ENCODE measurements at places on chromosomes 1 and 21.

GRCh38 chr1:177172866-177173265 lies 2.1 kb downstream of the BRINP2 start:
- no peak for DNase-seq

DNA sequence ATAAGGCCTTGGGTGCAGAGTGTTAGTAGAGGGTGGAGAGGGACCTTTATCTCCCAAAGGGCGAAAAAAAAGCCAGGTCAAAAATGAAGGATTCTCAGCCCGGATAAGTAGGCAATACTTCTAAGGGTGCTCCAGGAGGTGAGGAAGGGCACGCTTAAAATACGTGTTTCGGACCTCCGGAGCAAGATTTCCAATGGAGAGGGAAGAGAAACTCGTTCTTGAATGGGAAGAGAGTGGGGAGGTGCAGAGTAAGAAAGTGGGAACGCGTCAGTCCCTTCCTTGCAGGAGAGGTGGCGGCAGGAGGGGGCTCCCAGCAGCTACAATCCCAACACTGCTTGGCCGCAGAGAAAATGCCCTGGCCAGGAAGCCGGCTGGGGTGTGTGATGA lies 581 bp downstream of the EFCAB14 start:
- no peak for DNase-seq

- no peak for DNase-seq
Measured at GRCh38 chr1:11044086-11044848, 2.8 kb downstream of the MASP2 start.

GRCh38 chr1:33099290-33100118 lies 18.6 kb downstream of the AZIN2 start:
- peak; percentile 33 for DNase-seq

DNA sequence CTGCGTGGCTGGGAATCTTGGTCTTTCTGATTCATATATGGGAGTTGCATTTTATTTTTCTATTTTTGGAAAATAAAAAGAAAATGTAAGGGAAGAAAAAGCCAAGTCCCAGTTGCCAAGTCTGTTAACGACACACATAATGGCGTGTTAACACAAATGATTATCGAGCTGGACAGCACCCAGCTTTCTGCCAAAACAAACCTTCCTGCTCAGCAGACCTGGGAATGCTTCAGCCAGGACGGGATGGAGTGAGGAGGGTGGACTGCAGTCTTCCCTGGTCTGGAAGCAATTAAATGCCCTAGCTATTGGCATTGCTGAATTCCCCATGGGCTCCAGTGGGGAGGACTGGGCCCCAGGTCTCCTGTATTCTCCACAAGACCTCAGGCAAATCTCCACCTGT lies 184.2 kb upstream of the USP24 start:
- DNase-seq: no peak

DNA sequence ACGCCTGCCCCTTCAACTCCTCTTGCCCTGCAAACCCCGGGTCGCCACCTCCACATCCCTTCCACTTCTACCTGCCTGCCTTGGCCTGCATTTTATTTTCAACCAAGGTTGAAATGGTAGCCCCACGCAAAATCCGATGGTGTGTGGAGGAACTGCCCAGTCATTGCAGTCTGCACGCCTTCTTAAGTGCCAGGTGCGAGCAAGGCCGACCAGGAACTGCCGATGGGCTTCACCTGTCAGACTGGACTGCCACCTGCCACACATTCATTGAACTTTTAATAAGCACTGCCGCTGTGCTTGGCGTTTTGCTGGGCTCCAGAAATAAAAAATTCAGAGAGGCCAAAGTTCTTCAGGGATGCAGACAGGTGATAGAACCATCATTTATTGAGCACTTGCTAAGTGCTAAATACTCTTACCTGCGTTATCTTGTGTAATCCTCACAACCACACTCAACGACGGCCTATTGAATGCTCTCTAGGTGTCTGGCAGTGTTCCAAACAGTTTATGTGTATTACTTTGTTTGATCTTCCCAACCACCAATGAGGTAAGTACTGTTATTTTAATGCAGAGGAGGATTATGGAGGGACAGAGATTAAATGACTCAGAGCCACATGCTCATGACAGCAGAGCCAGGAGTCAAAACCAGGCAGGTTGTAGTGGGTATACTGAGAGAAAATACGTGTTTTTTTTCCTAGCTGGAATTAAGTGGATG lies 36.2 kb downstream of the CACHD1 start:
- DNase-seq: no peak

GRCh38 chr1:9127395-9128165 lies 1.3 kb downstream of the GPR157 start:
- no peak for DNase-seq

DNA sequence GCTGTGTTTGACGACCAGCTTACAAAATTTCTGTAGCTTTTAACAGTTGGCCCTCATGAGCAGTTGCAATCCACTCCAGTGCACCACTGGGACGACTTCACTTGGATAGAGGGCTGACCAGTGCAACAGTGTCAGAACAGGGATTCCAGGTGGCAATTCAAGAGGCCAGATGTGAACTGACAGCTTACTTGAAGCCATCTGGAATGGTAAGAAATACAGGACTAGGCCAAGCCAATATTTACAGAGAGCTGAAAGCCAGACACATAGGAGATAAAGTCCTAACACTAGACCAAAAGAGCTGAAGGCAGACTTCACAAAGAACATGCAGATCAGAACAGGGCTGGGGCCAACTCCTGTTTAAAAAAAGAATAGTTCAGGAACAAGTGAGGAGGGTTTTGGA lies 93.5 kb upstream of the NFIA start:
- DNase-seq: no peak

DNA sequence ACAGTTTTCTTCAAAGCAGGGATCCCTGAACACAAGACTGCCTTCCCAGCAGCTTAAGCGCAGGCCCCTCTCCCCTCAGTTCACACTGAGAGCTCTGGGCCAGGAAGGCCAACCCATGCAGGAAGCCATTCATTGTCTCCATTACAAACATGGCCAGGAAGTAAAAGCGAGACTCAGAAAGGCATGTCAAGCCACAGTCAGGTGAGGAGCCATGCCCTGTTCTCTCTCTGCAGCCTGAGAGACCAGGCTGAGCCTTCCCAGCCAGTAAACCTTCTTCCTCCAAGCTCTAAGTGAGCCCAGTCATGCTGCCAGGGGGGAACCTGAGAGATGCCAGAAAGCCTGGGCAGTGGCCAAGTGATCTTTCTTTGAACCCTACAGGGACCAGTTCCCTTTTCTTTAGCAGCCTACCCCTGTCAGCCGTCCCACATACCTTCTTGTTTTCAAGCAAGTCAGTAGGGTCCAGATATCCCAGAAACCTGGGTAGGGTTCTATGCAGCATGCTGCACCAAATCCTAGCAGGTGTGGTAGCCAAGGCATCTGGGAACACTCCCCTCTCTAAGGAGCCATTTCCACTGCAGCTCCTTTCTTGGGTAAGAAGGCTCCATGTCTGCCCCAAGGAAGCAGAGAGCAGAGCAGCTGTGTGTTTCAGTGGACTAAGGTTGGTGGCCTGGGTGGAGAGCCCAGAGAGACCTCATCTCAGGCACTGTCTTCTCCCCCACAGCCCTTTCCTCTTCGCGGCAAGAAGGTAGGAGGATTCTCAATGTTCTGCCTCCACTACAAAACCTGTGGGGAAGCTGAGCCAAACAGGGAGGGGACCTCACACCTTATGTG lies 977 bp downstream of the TRAF3IP3 start:
- DNase-seq: peak; percentile 23

DNA sequence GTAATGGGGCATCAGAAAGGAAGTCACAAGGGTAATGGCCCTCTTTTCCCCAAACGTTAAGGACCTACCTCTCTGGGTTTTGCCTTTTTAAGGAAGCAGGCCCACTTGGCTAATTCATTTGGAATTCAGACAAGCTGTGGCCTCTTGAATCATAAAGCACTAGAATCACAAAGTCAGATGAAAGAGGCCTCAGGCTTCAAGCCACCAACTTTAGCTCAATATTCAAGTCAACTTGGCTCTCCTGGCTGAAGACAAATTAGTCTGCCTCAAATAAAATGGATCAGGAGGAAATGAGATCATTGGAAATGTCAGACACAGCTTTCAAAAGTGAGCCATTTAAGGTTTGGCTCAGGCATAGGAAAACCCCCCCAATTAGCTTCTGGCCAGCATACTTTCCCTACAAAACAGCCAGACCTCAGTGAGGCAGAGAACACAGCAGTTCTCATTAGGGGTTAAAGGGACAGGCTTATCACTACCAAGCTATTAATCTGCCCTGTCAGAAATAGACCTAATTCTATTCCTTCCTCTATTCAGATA lies 34.3 kb downstream of the SLC35D1 start:
- DNase-seq: no peak

DNA sequence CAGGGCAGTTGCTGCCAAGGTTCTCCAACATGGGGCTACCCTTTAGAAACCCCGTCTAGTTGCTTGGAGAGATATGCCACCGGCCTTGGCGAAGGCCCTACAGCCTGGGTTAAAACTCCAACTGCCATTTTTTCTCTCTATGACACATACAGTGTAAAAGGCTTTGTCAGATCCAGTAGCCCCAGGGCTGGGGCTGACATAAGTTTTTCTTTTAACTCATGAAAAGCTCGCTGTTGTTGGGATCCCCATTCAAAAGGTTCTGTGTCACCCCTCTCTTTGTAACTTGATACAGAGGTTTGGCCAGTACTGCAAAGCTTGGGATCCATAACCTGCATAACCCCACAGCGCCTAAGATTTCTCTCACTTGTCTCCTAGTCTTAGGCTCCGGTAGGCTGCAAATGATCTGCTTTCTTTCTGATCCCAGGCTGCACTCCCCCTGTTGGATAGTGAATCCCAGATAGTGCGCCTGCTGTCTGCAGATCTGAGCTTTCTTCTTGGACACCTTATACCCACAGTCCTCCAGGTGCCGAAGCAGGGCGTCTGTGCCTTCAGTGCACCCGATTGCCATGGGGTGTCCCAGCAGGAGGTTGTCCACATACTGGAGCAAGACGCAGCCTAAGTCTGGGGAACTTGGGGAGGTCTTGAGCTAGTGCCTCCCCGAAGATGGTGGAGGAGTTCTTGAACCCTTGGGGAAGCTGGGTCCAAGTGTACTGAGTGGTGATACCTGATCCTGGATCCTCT lies 406.2 kb downstream of the TGFB2 start:
- DNase-seq: no peak

- DNase-seq: no peak
Measured at GRCh38 chr1:44941424-44942324, 44.7 kb downstream of the EIF2B3 start.

DNA sequence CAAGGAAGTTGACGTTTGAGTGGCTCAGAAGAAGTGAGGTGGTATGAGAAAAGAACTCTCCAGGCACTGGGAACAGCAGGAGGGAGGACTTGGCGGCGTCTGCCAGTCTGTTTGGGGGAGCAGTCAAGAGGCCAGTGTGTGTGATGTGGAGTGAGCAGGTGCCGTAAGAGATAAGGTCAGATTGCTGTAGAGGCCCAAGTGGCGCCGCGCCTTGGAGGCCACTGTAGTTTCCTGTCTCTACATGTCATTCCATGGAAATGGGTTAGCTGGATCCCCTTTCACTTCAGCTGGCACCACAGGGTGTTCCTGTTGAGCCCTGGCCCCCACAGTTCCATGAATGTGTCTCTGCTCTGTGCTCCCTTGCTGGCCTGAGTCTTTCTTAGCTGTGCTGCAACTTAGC lies 35.5 kb upstream of the PTPRF start:
- no peak for DNase-seq

DNA sequence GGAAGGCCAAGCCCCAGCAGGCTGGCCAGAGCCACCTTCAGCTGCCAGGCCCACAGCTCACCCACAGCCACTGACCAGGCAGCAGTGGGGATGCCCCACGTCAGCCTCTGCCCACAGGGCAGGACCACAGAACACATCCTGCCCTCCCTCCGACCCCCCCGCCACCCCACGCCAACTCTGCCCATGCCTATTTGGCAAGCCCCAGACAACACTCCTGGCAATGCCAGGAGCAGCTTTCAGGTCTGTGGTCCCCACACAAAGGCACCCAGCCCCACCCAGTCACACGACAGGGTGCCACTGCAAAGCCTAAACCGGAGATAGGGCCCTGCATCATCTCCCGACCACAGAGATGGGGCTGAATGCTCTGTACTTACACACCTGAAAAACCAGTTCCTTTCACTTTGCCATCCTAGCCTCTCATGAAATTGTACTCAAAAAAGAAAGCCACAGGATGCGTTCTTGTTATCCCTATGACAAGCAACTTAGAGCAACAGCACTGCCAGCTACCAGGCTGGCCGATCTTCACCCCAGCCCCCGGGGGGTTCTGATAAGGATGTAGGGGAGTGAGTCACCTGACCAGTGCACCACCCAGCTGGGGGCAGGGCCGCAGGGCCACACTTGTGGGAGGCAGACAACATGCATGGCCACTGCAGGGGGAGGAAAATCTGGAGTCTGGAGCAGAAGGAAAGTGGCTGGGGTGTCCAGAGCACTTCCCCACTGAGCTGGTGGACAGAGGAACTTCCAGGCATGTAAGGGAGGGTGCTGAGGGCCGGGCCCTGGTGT lies 36.2 kb downstream of the UBE2G2 start:
- no peak for DNase-seq

GRCh38 chr1:68173936-68174737 lies 58.2 kb downstream of the WLS start:
- no peak for DNase-seq

DNA sequence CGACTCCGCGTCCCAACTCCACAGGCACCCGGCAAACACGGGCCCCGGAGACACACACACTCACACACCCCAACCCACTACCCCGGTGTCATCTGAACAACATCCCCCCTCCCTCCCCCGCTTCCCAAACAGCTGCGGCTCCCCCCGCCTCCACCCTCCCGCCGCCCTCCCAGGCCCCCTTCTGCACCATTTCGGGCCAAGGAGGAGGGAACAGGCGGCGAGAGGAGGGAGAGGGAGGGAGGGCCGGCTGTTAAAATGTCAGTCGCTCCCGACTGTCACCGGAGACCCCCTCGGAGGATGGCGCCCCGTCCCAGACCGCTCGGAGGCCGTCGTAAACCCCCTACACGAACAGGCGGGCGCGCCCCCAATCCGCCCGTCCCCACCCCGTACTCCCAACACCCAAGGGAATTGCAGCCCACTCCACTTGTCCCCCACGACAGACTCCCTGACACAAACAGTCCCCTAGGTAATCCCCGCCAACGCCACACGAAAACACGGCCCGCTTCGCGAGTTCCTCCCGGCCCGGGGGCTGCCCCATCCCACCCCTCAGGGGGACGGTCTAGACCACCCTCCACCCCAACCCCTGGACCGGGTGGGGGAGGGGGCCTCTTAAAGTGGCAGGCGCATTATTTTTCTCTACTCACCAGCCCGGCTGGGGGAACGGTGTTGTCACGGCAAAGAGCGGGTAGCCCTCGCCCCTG lies 583 bp downstream of the MEF2D start:
- DNase-seq: no peak

GRCh38 chr1:175499595-175500382 lies 243.6 kb downstream of the TNR start:
- DNase-seq: no peak

- no peak for DNase-seq
Measured at GRCh38 chr1:235017719-235018118, 110.9 kb downstream of the TOMM20 start.
